SW480 (cell line): ENCODE measurements at places on chromosomes 7 and 10.

DNA sequence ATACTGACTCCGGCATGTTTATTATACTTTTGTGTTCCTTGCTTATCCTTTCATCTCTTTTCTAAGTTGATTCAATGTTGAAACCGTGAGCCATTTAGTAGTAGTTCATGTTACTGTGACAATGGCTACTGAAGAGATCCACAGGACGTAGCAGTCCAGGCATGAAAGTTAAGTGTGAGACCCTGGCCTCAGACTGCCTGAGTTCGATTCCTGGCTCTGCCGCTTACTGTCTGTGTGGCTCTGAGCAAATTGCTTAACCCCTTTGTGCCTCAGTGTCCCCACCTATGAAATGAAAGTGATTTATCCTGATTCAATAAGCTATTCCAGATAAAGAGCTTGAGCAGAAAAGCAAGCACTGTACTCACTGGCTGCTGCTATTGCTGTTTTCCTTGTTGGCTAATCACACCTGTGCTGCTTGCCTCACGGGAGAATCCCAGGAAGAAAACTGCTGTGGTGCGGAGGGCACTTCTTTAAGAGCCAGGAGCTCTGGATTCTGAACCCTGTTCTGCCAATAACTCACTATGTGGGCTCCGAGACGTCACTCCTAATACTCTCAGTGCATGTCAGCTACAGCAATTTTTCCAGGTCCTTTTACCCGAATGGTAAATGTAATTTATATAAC, 38.4 kb downstream of the PNLIPRP2 start:
- DNase-seq, result no peak

- DNase-seq, result no peak
These were observed 18.4 kb downstream of the GIMAP5 start for GRCh38 chr7:150755473-150756099.

DNA sequence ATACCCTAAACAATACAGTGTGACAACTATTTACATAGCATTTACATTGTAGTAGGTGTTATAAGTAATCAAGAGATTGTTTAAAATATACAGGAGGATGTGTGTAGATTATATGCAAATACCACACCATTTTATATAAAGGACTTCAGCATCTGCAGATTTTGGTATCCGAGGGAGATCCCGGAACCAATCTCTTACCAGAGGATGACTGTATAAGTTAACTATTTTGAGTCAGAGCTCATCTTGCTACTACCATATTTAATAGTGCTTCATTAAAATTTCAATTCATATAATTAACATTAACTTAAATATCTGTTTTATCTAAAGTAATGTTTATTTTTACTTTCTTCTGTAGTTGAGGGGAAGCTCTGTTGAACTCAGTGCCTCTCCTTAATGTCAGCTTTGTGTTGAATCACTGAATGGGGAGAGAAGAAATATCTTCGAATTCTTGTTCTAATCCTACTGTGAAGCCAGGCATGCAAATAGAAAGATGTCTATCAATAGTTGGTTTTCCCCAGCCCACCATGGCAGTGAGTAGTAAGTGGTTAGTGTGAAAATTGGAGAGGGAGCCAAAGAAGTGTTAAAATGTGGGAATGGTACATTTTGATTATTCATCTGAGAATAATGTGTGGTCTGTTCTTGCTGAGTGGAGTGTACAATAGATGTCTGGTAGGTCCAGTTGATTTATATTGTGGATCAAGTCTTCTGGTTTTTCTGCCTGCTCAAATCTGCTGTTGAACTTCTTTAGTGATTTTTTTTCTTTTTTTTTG, 90.1 kb upstream of the CYP26C1 start:
- no peak for DNase-seq

DNA sequence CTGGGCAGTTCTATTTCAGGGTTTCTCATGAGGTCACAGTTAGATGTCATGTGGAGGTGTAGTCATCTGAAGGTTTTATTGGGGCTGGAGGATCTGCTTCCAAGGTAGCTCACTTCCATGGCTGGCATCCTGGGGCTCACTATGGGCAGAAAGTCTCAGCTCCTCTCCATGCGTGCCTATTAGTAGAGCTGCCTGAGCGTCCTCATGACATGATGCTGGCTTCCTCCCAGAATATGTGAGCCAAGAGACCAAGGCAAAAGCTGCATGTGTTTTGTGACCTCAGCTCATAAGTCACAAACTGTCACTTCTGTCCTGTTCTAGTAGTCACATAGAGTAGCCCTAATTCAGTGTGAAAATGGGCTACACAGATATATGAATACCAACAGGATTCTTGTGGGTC, 524.4 kb downstream of the SUGCT start:
- no peak for DNase-seq

DNA sequence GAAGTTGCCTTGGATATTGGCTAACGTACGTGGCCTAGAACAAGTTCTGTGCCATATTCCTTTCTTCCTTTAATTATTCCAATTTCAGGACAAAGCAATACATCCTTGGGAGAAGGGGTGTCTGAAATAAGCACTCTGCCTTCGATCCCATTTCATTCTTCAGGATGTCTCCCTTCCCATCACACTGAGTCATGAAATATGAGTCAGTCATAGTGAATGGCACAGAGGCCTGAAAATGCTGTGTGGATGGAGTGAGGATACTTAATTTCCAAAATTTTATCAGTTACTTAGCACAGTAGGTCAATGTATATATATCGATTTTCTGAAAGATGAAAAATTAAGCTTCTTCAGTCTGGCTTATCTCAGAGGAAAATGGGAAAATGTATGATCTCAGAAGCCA, 19.5 kb downstream of the EVX1 start:
- no peak for DNase-seq

DNA sequence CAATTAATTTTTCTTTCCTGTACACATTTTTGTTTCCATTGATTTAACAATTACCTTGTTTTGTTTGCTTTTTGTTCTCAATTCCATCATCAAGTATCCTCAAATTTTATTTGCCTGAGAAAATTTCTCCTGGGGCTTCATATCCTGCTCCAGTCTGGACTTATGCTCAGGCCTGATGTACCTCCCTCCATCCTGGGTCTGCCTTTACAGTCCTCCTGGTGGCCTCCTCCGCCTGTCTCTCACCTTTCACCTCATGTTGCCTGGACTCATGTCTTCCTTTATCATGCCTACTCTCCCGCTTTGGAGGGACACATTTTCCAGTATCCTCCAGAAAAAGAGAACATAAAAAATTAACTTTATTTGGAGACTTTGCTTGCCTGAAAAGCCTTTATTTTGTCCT, 12.1 kb upstream of the TAS2R60 start:
- no peak for DNase-seq

DNA sequence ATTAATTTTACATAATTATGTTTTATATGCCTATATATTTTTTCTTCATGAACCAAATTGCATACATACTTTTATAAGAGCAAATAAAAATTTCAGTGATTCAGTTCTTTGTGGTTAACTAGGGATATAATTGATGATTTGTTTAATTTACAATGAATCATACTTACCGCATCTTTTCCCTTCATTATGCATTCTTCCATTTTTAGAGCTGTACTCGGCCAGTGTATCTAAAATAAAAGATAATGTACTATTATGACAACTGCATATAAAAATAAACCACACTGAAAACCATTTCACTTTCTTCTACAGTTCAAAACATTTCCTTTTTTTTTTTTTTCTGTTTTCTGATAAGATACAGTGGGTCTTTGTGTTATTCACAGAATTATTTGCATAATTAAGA, 179.9 kb downstream of the SEMA3E start:
- peak; percentile 21 for DNase-seq

- DNase-seq, result peak; percentile 17
These were observed 27.7 kb upstream of the SOSTDC1 start for GRCh38 chr7:16493266-16493665.

GRCh38 chr7:95798401-95798930, 26.1 kb downstream of the DYNC1I1 start:
- DNase-seq, result peak; percentile 44

- no peak for DNase-seq
These were observed 72.1 kb downstream of the RTKN2 start for GRCh38 chr10:62196528-62196927.

DNA sequence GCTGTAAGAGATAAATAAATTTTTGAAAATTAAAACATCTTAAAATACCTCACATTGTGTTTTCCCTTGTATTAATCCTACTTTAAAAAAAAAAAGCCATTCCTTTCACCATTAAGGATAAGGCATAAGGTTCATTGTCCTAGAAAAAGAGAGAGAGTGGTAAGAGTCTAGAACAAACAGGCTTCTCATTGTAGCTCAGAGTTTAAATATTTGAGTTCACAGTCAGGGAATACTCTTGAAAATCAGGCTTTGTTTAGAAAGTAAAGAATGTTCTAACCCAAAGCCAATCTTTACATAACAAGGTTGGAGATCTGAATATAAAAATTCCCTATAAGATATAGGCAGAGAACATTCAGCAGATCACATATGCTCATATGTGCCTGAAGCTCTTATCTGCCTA, 40.2 kb upstream of the TES start:
- no peak for DNase-seq

DNA sequence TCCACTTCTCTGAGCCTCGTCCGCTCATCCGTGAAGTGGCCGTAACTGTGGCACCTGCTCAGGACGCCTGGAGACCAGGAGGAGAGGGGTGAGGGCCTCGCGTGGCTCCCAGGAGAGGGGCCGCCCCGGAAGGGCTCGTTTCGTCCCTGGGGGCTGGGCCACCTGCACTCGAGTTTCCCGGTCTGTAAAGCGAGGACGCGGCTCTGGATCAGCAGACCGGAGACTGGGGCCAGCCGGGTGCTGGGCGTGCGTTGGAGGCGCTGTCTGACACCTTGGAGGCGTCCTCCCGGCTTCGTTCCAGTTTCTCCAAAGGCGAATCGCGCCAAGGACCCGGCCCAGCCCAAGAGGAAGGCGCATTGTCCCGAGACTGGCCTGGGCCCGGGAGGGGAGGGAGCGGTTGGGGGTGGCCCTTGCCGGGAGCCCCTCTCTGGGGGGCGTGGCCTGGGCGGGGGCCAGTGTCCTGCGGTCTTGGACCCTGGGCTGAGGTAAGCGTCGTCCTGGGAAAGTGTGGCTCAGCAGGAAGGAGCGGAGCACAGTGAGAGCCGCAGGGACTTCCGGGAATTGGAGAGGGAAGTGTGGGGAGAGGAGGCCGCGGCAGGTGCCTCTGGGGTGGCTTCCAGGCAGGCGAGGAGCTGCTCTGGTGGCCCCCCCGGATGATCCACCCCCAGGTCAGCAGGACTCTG, 89.6 kb downstream of the FOXL3 start:
- no peak for DNase-seq

DNA sequence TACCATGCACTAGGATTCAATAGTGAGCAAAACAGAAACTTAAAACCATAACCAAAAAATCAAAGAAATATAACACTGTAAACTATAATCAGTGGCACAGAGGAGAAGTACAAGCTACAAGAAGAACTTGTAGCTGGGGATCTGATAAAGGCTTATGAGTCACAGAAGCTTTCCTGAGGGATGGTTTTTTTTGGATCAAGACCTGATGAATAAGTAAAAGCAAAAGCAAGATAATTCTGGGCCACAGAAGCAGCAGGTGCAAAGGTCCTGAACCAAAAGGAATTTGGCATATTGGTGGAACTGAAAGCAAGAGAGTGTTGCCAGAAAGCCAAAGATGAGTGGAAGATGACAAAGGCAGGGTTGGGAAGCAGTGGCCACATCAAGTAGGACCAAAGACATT, 37.4 kb upstream of the BET1 start:
- no peak for DNase-seq

DNA sequence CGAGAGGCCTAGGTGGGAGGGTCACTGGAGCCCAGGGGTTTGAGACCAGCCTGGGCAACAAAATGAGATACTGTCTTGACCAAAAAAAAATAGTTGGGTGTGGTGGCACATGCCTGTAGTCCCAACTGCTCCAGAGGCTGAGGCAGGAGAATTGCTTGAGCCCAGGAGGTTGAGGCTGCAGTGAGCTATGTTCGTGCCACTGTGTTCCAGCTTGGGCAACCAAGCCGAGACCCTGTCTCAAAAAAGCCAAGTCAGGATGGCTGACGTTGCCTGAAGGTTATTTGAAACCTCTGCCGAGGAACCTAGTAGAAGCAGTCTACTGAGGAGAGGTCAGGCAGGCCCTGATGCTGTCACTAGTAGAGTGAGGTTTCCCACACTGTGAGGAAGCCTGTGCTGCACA, 22.8 kb downstream of the DNAJB6 start:
- no peak for DNase-seq

DNA sequence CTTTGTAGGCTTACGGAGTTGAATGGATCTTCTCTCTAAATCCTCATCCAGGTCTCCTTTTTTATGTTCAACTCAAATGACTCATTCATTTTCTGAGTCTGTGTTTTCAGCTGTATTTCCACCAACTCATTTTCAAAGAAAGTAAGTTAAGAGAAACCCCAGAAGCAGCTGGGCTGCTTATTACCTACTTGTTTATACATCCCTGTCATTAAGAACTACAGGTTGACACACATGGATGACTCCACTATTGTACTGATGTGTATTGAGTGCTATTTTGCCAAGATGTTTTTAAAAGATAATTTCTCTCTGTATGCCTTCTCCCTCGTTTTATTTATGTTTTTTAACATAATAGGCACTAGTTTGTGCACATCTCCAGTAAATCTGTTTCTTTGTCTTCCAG, 41.9 kb downstream of the DGKI start:
- no peak for DNase-seq

GRCh38 chr7:111486472-111487142, 75.7 kb downstream of the IMMP2L start:
- peak; percentile 62 for DNase-seq

- DNase-seq, result peak; percentile 4
These were observed 121.1 kb downstream of the MALRD1 start for GRCh38 chr10:19169684-19170083.

GRCh38 chr7:111752022-111752582, 189.8 kb upstream of the IMMP2L start:
- DNase-seq, result peak; percentile 48

- DNase-seq, result no peak
These were observed 132.2 kb downstream of the MAD1L1 start for GRCh38 chr7:2100278-2101208.

- DNase-seq, result no peak
These were observed 29.6 kb downstream of the FGFBP3 start for GRCh38 chr10:91879515-91880170.

GRCh38 chr7:121032645-121033460, 44.3 kb downstream of the CPED1 start:
- no peak for DNase-seq

DNA sequence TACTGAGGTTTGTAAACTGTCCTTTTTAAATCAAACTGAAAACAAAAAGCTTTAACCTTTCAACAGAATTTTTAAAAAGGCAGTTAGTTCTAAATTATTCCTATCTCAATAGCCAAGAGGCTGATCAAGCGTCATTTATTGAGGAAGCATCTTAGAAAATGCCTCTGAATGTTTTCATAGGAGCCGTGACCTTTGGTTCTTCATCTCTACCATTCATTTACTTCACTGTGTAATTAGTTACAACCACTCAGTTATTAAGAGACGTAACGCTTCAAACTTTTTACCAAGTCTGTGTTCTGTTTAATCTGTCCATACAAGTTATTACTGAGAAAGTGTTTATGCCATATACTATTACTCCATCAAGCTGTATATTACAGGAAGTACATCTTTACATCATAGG, 107.4 kb upstream of the KMT2E start:
- DNase-seq, result no peak

- DNase-seq, result peak; percentile 32
These were observed 83.6 kb downstream of the CD36 start for GRCh38 chr7:80721883-80722615.
